Stimulated activated CD4-positive, alpha-beta T cell treated with anti-CD3 and anti-CD28 coated beads, TNF-alpha, amount 100 ng/mL, for 24 hours (primary cell): ENCODE measurements at places on chromosomes 12 and 14.

DNA sequence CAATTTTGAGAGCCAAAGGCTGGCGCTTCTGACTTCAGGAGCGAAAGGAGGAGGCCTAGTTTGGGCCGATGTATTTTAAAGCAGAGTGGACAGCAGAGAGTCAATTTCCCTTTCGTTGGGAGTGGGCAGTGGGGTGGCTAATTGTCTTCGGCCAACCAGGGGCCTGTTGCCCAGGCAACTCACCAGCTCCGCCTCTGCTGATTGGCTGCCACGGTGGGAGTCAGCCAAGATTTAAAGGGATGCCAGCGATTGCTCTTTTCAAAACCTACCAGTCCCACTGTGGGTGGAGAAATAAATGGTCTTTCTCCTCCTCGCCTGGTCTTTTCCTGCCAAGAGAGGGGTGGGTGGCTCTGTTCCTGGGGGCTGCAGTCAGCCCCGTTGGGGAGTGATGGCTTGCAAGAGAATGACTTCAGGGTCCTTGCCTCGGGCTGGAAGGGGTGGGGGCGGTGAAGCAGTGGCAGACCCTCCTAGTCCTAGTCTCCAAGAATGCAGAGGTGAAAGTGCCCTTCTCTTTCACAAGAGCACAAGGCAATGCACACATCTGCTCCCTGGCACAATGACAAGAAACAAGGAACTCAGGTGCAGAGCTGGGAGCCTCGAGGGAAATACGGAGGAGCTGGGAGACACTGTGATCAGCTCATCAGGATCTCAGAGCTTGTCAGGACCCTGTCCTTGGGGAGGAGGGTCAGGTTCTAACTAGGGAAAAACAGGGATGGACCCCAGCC lies 37.7 kb downstream of the RASAL1 start:
- no peak for DNase-seq

DNA sequence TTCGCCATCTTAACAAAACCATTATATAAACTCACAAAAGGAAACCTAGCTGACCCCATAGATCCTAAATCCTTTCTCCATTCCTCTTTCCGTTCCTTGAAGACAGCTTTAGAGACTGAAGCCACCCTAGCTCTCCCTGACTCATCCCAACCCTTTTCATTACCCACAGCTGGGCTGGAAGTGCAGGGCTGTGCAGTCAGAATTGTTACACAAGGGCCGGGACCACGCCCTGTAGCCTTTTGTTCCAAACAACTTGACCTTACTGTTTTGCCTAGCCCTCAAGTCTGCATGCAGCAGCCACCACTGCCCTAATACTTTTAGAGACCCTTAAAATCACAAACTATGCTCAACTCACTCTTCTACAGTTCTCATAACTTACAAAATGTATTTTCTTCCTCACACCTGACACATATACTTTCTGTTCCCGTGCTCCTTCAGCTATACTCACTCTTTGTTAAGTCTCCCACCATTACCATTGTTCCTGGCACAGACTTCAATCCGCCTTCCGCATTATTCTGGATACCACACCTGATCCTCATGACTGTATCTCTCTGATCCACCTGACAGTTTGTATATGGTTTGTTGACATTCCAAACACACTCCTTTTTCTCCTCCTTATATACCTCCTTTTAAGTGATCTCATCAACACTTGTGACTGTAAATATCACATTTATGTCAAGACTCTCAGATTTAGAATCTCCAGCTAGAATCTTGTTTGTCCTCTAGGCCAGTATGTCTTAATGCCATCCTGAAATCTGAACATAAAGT lies 208.7 kb downstream of the KITLG start:
- no peak for DNase-seq

- DNase-seq, result no peak
These were observed 286.8 kb downstream of the DIO2 start for GRCh38 chr14:79924551-79924950.

GRCh38 chr12:31749024-31749704 lies 20.3 kb upstream of the AMN1 start:
- no peak for DNase-seq

GRCh38 chr14:22419620-22420019 lies 169.4 kb downstream of the DAD1 start:
- DNase-seq, result no peak

- DNase-seq, result no peak
These were observed at the start of gene BMAL2 for GRCh38 chr12:27332714-27333402. TSS of gene BMAL2 (plus strand) at chr12:27332836. CDS start at chr12:27333073, 237 bp downstream.

DNA sequence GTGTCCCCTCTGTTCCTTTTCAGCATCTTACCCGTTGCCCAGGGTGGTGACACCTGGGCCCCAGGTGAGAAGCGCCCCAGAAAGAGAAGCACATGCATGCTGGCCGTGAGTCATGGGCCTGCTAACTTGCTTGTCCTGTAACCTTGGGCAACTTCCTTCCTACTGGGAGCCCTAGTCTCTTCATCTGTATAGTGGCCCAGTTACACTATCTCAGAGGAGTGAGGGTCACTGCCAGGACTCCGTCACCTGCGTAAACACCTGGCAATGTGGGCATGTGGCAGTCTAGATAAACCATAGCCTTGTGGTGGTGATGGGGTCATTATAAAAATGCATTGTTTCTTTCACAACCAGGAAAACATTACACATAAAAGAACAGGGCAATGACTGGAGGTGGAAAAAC lies 125.2 kb downstream of the SLC25A47 start:
- DNase-seq, result no peak

DNA sequence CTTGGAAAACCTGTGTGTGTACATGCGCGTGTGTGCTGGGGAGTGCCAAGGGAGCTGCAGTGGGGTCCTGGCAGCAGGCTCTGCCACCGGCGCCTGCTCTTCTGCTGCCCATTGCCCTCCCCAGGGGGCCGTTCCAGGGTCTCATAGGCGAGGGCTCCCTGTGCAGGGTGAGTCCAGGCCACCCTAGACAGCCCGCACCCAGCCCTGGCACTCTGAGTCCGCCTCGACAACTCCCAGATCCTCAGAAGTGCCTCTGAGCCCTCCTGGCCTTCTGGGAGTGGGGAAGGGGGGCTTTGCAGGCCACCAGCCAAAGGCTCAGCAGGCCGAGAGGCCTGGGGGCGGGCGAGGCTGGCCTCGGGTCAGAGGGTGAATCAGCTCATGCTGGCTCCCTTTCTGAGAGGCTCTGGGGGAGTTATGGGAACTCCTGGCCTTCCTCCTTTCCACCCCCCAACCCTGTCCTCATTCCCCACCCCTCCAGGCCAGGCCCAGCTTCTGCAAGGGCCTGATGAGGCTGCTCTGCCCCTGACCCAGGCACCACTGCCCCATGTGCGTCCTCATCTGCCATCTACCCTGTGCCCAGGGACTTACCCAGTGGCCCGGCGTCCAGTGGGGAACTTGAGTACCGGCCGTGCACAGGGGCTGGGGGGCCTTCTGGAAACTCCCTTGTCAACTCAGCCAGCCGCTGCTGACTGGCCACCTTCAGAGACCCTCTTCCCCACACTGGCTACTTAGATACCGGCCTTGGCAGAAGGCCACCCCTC lies 2.1 kb upstream of the TEDC1 start:
- no peak for DNase-seq

- no peak for DNase-seq
These were observed 2.4 kb upstream of the CRIP1 start for GRCh38 chr14:105484069-105484996.

DNA sequence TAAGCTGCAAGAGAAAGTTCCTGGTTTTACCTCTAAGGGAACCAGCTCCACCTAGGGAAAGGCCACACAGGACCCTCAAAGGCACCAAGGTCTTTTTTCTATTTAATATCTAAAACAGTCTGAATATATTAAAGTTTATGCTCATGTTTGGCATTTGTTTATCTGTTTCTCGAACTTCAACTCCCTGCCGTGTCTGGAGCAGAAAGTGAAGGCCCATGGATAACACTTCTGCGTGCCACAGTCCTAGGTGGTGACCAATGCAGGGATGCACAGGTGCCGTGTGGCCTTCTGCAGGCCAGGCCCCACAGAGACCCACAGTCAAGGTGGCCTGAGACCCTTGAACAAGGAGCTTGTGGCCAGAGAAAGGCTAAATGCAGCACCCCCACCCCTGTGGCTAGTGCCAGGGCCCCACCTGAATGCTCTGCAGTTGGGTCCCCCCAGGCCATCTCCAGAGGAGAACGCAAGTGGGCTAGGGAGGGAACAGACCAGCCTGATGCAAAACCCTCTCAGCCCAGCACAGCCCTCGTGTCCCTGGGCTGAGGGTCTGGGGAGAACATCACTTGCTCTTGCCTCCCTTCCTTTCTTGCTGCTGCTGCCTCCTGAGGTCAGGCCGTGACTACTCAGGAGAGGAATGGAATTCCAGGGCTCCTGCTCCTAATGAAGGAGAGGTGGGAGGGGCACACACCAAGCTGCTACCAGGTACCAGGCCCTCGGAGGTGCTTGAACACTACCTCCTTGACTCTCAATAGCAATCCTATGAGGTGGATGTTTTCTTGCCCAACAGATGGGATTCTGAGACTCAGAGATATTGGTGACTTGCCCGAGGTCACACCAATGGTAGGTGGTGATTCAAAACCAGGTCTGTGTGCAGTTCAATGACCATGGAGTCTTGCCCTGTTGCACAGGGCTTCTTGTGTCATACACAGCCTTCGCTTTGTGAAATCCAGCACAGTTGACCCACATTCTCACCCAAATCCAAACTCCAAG lies 45.4 kb downstream of the PSMA6 start:
- DNase-seq, result no peak

- no peak for DNase-seq
These were observed 390.2 kb downstream of the LRIG3 start for GRCh38 chr12:58529897-58530741.

- DNase-seq, result no peak
These were observed 169.0 kb downstream of the KICS2 start for GRCh38 chr12:64053117-64053516.

DNA sequence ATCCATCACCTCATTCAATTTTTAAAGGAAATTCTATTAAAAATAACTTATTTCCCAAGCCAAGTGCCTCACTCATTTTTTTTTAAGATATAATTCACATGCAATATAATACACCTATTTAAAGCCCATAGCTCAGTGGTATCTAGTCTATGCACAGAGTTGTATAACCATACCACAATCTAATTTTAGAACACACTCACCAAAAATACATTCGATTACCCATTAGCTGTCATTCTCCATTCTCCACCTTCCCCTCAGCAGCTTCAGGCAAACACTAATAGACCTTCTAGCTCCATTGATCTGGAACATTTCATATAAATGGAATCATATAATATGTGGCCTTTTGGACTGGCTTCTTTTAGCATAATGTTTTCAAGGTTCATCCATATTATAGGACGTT lies 49.5 kb downstream of the CLMN start:
- DNase-seq, result no peak

DNA sequence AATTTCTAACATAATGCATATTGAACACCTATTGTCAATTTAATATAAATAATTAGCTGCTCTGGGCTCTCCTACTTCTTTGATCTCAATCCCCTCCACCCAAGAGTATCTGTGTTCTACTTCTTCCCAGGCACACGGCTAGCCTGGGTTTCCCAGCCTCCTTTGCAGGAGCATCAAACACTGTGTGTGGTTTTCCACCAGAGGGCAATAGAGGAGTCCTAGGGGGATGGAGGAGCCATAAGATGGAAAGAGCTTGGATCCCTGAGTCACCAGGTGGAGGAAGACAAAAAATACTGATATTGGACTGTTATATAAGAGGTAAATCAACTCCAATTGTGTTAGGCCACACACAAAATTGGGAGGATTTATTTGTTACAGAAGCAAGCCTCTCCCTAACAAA lies 333.7 kb downstream of the GLT1D1 start:
- DNase-seq, result no peak

- peak; percentile 20 for DNase-seq
These were observed 84.8 kb downstream of the NRXN3 start for GRCh38 chr14:78254911-78255461.

- DNase-seq, result no peak
These were observed 183.3 kb upstream of the LMO3 start for GRCh38 chr12:16789204-16789790.

GRCh38 chr12:58529114-58529665 lies 391.1 kb downstream of the LRIG3 start:
- DNase-seq, result no peak

- no peak for DNase-seq
These were observed 10.2 kb downstream of the ARHGDIB start for GRCh38 chr12:14950982-14951746.

DNA sequence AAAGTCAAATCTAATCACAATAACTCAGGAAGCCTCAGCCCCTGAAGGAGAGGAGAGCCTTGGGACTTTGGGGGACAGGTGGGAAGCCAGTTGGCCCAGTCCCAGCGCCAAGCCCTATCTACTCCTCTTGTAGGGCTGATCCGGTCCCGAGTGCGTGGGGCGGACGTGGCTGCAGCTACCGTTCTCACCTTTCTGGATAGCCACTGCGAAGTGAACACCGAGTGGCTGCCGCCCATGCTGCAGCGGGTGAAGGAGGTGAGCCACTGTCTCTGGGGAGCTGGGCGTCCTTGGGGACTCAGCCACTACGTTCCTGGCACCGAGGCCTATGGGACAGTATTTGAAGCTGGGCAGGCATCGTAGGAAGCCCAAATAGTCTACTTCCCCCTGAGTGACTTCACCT lies 68.4 kb downstream of the GALNT16 start:
- no peak for DNase-seq

GRCh38 chr14:61512026-61512834 lies 183.1 kb upstream of the HIF1A start:
- no peak for DNase-seq

GRCh38 chr12:40152783-40153383 lies 47.0 kb upstream of the SLC2A13 start:
- no peak for DNase-seq

GRCh38 chr12:131370791-131371347 lies 340.0 kb upstream of the SFSWAP start:
- DNase-seq, result no peak

DNA sequence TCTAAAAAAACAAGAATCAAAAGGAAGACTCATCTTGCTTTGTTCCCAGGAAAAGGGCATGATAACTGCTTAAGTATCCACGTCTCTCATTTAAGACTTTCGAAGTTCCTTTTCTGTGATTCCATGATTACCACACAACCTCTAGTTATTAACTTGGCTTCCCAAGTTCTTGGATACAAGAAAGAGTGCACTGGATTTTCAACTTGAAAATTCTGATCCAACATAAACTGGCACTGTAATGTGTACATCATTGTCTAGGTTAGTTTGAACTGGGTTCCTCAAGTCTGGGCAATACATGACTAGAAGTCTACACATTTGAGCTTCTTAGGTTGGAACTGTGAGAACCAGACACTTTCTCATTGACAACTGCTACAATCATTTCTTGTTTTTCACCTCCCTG lies 1.6 kb downstream of the KLHL28 start:
- DNase-seq, result no peak

DNA sequence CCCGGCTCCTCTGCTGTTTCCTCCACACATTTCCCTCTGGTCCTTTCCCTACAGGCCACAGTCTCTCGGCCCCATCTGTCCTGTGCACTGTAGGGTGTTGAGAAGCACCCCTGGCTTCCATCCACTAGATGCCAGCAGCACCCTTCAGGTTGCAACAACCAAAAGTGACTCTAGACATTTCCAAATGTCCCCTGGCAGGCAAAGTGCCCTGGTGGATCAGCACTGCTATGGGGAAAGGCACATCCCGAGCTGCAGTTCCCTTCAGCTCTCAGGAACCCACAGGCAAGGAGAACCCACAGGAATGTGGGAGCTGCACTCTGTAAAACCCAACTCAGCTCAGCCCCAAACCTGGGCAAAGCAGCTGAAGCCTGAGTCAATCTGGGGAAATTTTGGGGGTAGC lies 77.0 kb downstream of the RBM19 start:
- DNase-seq, result no peak

GRCh38 chr12:108589840-108590229 lies 8.0 kb downstream of the TMEM119 start:
- no peak for DNase-seq
